Activated gamma-delta T cell treated with anti-CD3 and anti-CD28 coated beads, Interleukin-2, amount 50 U/mL, for 16 hours (primary cell): ENCODE measurements at places on chromosomes 7 and 10.

- no peak for DNase-seq
These were observed 66.5 kb upstream of the INPP5A start for GRCh38 chr10:132471125-132471451.

- no peak for DNase-seq
These were observed 2.7 kb upstream of the PDGFA start for GRCh38 chr7:522071-522950.

- DNase-seq, result no peak
These were observed 2.1 kb downstream of the CAV2 start for GRCh38 chr7:116501425-116502167.

- no peak for DNase-seq
These were observed 148.8 kb downstream of the MAGI2 start for GRCh38 chr7:79304711-79305110.

DNA sequence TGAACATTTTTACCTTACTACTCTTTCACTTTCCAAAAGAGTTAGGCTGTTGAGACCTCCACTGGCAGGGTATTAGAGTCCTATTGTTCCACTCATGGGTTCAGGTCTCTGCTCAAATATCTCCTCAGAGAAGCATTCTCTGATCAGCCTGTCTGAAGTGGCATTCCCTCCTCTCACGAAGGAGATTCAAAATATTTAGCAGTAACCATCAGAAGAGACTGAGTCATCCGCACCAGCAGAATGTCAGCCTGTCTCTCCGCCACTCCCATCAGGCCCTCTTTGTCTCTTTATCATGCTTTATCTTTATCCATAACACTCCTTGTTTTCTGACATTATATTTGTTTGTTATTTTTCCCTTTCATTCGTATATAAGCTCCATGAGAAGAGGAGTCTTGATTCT is 79.1 kb downstream of the AASS start:
- DNase-seq, result no peak

DNA sequence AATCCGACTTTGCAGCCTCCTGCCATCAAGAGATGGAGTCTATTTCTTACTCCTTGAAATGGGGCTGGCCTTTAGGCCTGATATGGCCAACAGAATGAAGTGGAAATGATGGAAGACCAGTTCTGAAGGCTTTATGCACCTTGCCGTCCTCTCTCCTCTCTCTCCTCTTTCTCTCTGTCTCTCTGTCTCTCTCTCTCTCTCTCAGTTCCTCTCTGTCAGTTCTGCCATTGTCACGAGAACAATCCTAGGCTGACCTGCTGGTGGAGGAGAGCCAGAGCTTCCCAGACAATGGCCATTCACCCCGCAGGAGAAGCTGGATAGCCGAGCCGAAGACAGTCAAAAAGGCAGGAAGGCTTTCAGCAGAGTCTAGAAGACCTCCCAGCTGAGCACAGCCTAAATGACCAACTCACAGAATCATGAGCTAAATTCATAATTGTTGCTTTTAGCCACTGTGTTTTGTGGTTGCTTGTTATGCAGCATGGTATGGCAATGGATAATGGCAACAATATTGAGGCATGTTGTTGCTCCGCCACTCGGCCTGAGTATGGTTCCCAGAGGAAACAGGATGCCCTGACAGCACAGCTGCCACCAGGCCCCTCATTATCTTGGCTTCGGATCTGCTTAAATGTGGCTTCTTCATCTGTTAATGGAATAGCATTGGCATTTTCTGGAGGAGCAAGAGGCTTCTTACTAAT is 35.5 kb downstream of the FRMPD2 start:
- DNase-seq, result no peak

DNA sequence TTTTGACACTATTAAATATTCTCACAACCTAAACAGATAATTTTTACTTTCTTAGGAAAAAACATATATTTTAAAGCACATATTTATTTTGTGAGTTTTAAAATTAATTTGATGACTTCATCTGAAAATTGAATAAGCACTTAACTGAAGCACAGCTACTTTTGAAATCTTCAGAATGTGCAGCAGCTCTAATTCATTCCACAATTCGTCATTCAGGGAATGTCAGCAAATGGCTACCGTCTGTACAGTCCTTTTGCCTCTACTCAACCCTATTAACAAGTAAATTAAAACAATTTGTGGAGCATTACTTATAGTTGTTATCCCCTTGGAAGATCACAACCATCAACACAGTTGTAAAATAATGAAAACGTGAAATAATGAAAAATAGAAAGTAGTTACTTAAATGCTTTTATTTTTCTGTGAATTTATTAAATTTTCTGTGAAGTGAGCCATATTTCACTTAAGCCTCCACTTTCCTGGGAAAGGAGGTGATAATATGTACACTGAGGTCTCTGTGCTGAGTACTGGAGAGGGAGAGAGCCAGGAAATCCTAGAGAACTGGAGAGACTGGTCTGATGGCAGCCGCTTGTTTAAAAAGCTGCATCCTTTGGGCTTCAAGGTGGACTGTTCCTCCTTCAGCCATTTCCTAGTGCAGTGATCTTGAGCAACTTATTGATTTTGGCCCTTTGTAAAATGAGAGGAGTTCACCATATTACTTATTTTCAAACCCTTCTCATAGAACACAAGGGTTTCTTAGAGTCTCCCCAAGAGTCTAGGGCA is 70.6 kb downstream of the REEP3 start:
- no peak for DNase-seq

GRCh38 chr7:101606498-101606923 is 22.6 kb downstream of the MYL10 start:
- no peak for DNase-seq

- no peak for DNase-seq
These were observed 916.6 kb upstream of the CELF2 start for GRCh38 chr10:10101106-10101505.

- DNase-seq, result no peak
These were observed 111.9 kb downstream of the USP6NL start for GRCh38 chr10:11499425-11500071.

GRCh38 chr10:109071539-109071938 is 851.8 kb downstream of the XPNPEP1 start:
- no peak for DNase-seq

- no peak for DNase-seq
These were observed 36.1 kb upstream of the MDFIC start for GRCh38 chr7:114885836-114886235.

GRCh38 chr7:41869997-41870396 is 167.1 kb upstream of the INHBA start:
- DNase-seq, result no peak

- DNase-seq, result no peak
These were observed 19.3 kb downstream of the JAZF1 start for GRCh38 chr7:28161331-28161730.

DNA sequence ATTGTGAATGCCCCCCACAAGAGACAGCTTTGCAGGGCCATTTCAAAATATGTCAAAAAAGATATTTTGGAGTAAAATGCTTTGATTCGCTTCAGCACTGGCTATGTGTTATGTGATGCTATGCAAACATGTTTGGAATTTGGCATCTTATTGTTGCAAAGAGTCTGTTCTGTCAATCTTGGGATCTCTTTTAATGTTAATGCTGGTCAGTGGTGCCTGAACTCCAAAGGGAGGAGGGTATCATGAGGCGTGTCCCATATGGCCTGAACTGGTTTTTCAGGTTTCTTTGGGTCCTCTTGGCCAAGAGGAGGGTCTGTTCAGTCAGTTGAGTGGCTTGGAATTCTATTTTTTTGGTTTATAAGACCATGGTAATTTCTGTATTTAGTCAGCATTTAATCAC is 81.4 kb downstream of the HECW1 start:
- DNase-seq, result no peak

GRCh38 chr7:92178928-92179924 is at the start of gene LRRD1:
TSS of gene LRRD1 (minus strand) at chr7:92179142. CDS start at chr7:92165202, 13,940 bp downstream.
- DNase-seq, result peak; percentile 79

- DNase-seq, result no peak
These were observed 1.0 kb downstream of the LRCH4 start for GRCh38 chr7:100584683-100585510.

- DNase-seq, result no peak
These were observed 113.4 kb downstream of the SEM1 start for GRCh38 chr7:96596120-96596826.

DNA sequence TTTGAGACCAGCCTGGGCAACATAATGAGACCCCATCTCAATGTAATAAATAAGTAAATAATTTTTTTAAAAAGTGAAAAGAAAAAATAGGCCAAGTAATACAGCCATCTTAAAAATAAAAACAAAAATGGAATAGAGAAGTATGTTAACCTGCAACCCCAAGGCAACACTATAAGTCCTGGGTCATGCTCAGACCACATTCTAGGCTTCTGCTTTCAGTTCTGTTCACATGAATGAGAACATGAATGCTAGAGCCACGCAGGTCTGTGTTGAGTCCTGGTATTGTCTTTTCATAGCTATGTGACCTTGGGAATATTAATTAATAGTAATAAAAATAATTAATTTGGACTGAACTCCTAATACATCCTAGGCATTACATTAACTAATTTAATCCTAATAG is 284.0 kb downstream of the AUTS2 start:
- DNase-seq, result no peak

DNA sequence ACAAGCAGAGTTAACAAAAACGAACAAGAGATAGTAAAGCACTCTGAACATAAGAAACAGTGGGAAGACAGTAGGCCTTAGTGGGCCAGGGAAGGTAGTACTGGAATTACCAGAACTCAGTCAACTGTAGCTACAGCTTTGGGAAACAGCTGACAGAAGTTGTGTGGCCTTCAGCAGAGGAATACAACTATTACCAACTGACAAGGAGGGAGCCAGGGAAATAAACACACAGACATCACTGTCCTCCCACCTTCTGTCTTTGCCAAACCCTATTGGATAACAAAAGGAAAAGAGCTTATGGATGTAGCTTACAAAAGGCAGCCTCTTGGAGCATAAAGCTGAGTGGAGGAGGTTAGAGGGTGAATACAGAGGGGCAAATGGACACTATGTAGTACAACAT is 15.4 kb downstream of the MICU1 start:
- DNase-seq, result no peak

DNA sequence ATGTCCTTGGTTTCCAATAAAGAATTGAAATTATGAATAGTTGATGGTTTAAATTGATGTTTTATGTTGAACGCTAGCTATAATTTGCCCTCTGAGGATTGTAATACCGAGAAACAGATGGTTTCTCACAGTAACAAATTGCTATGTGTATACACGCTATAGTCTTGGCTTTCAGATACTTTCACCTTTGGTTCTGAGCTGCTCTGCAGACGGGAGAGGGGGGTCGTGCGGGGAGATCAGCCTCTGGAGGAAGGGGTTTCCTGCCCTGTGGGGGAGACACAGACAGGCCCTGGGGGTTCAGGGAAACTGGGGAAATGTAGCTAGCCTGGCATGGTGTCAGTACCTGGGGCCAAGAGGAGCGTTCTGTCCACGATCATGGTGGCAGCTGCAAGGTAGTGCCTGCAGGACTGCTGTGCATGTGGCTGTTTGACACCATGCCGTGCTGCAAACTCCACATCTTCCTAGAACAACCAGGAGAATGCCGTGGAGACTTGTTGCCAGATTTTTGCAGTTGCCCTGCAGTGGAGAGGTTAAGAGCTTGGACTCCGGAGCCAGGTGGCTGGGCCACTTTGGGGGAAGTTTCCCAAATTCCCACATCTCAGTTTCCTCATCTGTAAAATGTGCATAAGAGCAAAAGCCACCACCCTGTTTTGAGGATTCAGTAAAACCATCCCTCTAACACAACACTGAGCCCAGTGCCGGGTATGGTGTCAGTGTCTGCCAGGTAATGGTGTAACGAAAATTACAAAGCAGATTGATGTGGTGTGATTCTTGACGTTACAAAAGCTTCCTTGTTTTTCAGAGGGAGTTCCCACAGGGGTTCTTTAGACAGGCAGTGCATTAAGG is 167.9 kb downstream of the CUX1 start:
- DNase-seq, result no peak

GRCh38 chr7:87627634-87627994 is 584 bp upstream of the RUNDC3B start:
- DNase-seq, result no peak

DNA sequence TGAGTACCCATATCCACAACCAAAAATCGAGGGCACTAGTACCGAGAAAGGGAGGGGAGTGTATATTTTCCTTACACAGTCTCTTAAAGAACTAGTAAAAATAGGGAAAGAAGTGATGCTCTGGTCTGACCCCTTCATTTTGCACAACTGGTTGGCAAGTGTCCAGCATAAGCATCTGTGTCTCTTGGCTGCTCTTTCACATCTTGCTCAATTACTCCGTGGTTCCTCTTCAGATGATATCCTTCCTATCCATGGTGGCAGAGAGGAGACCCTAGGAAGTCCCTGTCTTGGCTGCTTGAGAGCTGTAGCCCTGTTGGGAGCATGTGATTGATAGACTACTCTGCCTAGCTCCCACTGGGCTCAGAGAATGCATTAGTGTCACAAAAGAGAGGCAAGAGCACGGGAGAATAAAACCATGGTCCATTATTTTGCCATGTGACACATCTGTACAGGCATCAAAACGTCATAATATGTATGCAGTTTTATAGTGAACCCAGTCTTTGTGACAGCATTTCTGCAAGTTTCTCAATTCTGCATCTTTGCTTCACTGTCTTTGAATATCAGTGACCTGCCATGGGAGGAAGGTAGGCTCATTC is 111.8 kb upstream of the ANKRD1 start:
- DNase-seq, result no peak

GRCh38 chr10:83603708-83604107 is 535.6 kb upstream of the GHITM start:
- no peak for DNase-seq

- peak; percentile 55 for DNase-seq
These were observed at the start of gene PIP4K2A for GRCh38 chr10:22714479-22715289. TSS of gene PIP4K2A (minus strand) at chr10:22714578. CDS start at chr10:22714326, 252 bp downstream.

- no peak for DNase-seq
These were observed 117.0 kb downstream of the MKX start for GRCh38 chr10:27628621-27629020.

DNA sequence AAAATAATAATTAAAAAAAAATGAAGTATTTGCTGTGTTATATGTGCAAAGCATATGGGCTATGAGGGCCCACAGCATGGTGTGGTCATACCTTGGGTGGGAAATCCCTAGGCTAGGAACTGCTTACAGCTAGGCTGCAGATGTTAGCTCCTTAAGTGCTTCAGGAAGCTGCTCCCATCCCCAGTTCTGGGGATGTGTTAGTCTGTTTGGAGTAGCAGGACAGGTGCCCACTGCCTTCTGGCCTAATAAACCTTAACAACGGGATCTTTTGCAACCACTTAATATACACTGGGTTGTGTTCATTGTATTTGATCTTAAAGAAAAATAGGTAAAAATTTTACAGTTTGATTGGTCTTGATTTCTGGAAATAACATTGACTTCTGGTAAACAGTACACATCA is 46.3 kb downstream of the HK1 start:
- DNase-seq, result no peak
